ENCODE measurements at places on chromosomes 1 and 21.

DNA sequence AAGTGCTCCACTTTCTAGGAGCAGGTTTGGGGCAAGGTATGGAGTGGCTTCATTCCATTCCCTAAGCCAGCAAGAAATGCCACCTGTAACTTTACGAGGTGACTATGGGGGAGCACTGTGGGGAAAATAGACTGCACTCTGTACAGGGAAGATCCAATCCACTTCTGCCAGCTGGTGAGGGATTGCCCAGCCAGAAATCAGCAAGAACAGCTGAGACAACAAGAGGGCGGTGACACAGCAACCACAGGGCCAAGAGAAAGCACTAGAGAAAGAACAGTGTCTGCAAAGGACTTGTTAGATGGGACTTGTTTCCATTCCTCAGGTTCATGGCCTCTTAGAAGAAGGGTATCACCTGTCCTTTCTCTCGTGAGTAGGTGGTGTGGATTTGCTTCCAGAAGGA is 19.6 kb downstream of the CAPN8 start:
- DNase-seq: no peak

DNA sequence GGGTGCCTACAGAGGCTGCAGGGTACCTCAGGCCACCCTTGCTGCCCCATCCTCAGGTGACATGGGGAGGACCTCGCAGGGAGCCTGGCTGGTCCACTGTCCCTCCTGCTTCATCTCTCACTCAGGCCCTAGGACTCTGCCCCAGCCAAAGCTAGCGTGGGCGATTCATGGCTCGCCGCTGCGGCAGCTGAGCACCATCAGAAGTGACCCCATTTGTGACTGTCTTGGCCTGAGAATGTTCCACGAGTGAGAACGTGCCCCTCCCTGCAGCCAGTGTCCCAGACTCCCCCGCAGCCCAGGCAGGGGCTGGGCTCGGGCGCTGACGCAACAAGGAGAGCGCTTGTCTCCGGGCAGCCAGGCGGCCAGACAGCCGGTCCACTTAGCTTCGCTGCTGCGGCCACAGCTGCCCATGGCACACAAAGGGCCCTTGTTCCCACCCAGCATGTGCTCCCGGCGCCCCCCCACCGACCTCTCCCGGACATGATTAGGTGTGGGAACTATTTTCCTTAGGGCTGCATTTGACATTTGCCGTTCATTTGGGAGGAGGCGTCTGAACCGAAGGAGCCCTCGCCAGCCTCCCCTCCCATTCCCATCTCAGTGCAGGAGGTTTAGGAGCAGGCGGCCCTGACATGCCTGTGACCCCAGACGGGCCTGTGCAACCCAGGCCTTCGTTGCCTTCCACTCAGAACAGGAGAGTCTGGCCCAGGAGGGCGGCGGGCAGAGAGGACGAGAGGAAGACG is 19.3 kb upstream of the POFUT2 start:
- peak; percentile 97 for DNase-seq

GRCh38 chr1:29195881-29196291 is 14.2 kb upstream of the SRSF4 start:
- DNase-seq: no peak

DNA sequence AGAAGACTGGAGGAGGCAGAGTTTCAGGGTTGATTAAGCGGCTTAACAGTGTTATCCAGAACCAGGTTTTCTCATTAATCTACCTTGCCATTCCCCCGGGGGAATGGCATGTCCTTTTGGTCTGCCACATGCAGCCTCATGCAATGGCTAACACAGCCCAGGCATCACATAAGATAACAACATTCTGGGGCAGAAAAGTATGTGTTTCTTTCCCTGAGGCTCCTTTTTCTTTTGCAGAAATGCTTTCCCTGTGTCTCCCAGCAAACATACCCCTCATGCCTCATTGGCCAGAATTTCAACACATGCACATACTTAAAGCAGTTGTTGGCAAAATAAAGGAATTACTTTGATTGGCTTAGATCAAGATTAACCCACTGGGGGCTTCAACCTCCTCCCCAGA is 98.6 kb downstream of the OMA1 start:
- no peak for DNase-seq

- DNase-seq: no peak
These were observed 12.0 kb upstream of the PLA2G5 start for GRCh38 chr1:20057886-20058420.

DNA sequence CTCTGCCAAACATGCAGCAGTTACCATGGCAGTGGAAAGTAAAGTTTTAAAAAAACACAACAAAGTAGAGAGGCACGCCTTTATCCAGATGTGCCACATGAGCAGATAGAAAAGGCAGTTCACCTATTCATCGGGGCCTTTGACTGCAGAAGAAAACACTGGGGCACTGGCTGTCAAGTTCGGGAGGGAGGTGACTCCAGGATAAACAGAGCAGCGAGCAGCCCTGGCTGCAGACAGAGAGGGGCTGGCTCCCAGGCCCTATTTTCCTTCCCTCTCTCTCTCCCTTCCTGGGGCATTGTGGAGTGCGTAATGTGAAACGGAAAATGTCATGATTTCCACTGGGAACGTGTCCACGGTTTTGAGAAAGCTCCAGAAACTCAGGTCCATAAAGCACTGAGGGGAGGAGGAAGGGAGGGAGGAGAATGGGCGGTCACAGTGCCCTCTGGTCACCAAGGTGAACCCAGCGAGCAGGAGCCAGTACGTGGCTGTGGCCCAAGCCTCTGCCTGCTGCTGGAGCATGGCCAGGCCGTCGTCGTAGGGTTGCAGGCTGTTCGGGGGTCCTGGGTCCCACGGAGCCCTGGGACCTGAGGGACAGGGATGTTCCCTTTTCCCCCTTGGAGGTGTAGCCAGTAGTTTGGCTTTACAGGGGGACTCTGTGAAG is 114.7 kb upstream of the IRF2BP2 start:
- DNase-seq: peak; percentile 70

DNA sequence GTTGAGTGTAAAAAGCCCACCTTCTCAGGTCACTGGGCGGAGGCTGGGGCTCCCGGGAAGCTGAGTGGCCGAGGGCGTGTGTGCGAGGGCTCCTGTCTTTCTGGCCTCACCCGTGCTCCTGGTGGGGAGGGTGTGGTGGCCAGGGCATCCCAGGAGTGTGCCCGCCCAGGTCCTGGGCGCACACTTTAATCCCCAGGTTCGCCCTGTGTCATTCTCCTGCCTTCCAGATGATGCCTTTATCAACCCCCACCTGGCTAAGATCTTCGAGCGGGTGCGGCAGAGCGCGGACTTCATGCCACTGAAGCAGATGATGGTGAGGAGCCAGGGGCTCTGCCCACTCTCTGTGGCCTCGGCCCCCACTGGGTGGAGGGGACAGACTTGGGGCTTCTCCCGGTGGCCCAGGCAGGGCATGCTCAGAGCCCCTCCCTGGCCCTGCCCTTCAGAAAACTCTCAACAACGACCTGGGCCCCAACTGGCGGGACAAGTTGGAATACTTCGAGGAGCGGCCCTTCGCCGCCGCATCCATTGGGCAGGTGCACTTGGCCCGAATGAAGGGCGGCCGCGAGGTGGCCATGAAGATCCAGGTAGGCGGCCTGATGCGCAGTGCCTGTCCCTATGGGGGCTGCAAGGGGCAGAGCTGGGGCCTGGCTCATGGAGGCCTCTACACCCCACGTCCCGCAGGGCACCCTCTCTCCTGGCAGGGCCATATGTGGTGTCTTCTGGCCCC is 42.5 kb downstream of the COQ8A start:
- DNase-seq: no peak

All from substantia nigra (tissue), 51 donors.